ENCODE measurements at places on chromosomes 16 and 17.

GRCh38 chr17:44416558-44417289, 27.3 kb upstream of the ITGA2B start:
- DNase-seq = no peak

DNA sequence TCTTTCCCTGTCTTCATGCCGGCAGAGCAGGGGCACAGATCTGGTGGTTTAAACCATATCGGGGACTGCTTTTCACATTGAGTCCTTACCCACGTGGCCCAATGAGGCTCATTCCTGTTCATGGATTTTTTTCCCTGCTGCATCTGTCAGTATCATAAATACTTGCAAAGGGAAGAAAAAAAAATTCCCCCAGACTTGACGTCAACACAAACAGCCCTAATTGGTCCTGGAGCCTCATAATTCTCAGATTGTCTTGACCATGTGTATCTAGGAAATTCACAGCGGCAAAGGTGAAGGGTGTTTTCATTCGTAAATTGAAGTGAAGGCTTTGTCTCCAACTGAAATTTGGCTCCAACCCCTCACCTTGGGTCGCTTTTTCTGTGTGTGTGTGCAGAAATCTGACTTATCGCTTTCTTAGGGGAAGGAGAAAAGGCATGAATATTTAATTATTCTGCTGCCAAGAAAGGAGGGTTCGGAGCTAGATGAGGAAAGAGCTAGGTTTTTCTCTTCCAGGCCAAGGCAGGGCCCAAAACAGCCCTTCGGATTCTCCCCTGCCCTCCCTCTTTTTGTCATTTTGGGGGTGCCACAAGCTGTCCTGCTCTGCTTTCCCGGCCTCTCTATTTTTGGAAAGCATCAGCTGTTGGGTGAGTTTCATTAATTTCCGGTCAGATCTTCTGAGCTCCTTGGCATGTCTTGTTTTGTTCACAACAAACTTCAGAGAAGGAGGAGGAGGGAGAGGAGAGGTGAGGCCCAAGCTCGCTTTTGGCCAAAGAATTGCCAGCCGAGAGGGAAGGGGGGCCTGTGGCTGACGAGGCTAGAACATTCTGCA, 17.8 kb upstream of the CIBAR2 start:
- no peak for DNase-seq

DNA sequence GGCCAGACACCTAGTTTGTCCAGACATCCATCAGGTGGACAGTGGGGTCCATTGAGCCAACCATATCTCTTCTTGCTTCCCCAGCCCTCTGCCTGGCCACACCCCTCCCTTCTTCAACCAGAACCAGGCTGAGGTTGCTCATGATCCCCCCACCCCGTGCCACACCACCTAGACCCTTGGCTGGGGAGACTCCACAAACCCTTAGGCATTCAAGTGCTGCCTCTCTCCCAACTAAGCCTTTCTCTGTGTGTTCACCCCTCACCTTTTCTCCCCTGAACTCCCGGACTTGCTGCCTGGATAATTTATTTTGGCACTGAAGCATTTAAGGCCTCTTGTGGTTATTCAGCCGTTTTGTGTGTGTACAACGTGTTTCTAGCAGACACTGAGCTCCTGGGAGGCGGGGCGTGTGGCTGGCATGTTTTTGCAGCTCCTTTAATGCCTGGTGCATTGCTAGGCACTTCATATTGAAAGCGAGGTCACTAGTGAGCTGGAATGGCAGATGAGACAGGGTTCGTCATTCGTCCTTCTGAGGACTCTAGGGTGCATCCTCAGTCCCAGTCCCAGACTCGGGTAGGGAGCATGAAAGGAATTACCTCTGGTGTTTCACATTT, 28.7 kb downstream of the CACNA1G start:
- peak; percentile 32 for DNase-seq

DNA sequence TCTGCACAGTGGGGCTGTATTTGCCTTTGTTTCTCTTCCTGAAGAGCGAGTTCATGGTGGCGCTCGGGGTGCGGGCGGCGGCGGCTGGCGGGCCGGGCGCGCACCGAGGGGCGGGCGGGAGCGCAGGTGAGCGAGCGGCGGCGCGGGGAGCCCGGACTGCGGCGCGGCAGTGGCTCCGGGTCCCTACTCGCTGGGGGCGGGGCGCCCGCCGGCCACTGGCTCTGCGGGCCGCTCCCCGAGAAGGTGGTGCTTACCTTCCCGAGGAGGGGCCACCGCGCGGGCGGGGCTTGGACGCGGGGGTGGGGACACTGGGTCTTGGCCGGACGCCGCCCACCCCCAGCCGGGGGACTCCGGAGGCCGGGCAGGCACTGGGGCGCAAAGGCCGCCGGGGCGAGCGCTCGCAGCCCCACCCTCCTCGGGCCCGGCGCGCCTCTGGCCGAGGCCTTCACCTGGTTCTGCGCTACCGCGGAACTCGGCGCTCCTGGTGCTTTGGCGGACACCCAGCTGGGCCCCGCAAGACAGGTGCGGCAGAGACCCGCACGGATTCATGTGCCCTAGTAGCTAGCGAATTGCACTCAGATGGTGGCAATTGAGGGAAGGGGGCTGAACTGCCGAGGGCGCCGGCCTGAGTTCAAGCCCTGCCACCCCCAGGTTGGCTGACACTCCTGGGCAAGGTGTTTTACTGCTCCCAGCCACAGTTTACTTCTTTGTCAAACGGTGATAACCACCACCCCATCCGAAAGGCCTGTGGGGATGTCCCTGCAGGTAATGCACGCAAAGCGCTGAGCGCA, at the start of gene PPL:
TSS of gene PPL (minus strand) at position 158 of the 791 bp plus-strand sequence. CDS start at position 55, 103 bp downstream.
- peak; percentile 98 for DNase-seq

All from RPMI8226 (cell line).